ENCODE measurements at places on chromosomes 5 and 9.

- DNase-seq: no peak
Measured at GRCh38 chr5:66850354-66851075, 254.3 kb downstream of the MAST4 start.

DNA sequence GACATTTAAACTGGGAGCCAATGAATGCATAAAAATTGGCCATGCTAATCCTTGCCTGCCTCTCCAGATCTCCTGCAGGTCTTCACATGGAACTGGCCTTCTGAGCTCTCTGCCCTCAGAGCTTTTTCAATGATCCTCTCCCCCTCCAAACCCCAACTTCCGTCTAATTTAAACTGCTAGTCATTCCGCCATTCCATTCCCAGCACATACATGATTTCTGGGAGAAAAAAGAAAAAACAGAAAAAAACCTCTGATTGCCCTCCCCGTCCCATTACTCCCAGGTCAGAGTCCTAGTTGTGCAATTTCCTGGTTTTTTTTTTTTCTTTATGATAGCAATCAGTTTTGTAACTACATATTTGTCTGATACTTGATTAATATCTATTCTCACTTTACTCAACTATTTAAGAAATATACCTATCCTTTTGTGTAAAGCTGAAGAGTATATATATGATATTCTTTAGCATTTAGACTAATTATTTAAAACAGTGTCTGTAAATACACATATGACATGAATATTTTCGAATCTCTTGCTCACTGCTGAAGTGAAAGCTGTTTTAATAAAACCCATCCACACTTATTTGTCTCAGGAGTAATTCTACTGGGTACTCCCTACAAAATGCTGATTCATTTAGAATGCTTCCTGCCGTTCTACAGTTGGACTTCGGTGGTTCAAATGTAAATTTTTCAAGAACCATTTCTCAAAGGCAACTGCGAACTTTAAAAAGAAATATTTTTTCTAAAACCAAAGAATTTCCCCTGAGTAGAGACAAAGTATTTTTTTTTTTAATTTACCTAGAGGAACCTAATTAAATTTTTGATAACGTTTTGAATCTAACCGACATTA, 1.6 kb downstream of the HINT1 start:
- DNase-seq: no peak

DNA sequence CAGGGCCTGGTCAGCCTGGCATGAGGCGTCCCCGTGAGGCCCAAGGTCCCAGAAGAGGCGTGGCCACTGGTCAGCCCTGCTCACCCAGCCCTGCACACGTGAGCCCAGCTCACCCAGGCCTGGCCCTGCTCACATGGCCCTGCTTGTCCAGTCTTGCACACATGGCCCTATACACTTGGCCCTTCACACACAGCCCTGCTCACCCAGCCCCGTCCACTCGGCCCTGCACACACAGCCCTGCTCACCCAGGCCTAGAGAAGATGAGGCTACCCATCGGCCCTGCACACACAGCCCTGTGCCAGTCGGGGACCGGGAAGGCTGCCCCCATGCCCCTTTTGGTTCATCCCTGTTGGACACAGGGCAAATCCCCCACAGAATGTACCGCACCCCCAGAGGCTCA, 28.4 kb downstream of the ZDHHC11B start:
- peak; percentile 58 for DNase-seq

DNA sequence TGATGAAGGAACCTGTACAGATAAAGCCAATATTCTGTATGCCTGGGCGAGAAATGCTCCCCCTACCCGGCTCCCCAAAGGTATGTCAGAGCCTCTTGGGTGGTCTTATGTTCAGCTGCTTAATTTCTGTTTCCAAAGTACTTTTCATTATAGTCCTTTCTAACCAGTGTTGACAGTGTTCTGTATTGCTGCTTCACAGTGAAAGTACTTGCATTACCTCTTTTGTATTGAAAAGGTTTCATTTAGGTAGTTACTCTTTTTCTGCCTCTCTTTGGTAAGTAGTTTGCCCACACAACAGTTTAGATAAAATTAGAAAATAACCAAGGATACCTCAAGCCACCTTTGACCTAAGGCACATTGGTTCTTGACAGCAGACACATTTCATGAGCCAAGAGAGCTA, 169.9 kb downstream of the PAM start:
- DNase-seq: no peak

DNA sequence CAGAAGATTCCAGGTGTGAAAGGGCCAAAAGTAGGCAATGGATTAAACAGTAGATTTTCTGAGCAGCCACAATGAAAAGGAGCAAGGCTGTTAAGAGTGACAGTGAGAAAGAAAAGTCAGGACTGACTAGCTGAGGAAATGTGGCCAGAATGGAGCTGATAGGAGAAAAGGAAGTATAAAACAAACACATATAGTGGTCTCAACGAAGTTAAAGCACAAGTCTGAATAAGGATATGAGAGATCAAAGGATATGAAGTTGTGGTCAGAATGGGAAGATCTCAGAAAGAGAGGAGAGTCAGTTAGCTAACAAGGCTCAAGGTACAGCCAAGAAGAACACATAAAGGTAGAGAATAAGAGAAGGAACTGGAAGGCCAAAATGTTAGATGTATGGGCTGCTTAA, 39.9 kb downstream of the FNIP1 start:
- no peak for DNase-seq

DNA sequence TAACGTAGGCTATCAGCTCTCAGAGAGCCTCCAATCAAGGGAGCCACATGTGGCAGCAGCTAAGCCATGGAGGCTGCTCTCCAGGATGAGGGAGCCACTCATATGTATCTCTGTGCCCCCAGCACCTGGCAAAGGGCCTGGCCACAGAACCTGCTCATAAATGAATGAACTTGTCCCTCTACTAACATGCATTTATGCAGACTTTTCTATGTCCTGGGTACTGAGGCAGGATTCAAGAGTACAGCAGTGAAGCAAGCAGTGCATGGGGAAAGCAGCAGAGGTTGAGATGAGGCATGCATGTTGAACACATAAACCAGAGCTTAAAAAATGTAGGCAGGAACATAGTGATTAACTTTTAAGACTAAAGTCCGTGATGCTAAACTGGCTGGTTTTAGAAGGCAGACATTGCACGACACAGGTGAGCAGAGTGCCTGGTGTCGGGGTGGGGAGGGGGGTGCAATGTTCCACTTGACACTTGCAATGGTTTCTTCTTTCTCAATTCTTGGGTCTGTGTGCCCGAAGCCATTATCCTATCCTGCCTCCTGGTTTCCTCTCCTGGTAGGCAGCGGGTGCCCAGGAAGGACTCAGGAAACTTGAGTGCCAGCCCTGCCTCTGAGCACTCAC, 142.8 kb upstream of the ALDH1B1 start:
- no peak for DNase-seq

GRCh38 chr9:19231126-19231903, 822 bp downstream of the DENND4C start:
- DNase-seq: no peak

DNA sequence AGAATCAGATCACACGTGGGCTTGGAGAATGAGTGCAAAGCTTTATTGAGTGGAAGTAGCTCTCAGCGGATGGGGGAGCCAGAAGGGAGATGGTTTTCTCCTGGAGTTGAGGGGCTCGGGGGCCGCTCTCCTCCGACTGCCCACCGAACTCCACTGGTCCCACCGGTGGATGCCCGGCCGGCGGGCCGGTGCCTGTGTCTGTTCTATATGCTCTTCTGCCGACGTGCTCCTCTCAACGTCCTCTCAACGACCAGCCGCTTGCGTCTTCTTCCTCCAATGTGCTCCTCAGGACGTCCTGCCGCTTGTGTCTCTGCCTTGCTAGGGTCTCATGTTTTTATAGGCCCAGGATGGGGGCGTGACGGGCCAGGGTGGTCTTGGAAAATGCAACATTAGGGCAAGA, 161.9 kb downstream of the MUSK start:
- DNase-seq: no peak

- peak; percentile 84 for DNase-seq
Measured at GRCh38 chr9:128091144-128091543, 23.1 kb downstream of the SLC25A25 start.

GRCh38 chr9:104903609-104904008, 24.3 kb downstream of the ABCA1 start:
- DNase-seq: no peak

- no peak for DNase-seq
Measured at GRCh38 chr9:130422546-130422945, 22.2 kb upstream of the ASS1 start.

GRCh38 chr5:109161914-109162683, 247.7 kb downstream of the PJA2 start:
- DNase-seq: no peak

GRCh38 chr9:28127101-28127500, 553.8 kb upstream of the C9orf72 start:
- no peak for DNase-seq

DNA sequence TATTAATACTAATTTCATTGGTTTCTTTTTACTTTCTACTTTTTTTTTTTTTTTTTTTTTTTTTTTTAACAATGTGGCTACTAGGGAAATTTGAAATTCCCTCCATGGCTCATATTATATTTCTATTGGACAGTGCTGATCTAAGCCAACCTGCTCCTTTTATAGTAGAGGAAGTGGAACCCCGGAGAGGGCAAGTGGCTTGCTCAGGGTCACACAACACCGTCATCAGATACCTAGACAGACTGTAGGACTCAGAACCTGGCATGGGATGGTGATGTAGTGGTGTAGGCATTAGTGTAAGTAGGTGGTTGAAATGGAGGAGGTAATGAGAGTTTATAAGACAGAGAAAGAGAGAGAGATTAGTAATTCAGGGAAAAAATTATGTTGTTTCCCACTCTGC, 10.8 kb downstream of the ZNF618 start:
- DNase-seq: no peak

DNA sequence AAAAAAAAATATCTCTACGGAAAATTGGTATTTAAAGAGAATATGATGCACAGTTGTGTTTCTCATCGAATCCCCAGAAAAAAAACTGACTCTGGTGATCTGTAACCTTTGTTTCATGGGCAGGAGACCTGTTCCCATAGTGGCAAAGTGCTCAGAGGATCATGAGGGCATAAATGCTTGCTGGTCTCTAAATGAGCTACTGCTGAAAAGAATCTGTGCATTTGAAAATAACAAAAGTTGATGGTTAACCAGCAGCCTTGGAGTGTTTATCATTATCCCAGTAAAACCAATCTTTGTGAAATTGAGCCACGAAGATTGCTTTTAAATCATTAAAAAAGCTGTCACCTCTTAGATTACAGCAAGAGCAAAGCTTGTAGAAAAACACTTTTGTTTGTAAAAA, 775.4 kb downstream of the MTRR start:
- DNase-seq: no peak

DNA sequence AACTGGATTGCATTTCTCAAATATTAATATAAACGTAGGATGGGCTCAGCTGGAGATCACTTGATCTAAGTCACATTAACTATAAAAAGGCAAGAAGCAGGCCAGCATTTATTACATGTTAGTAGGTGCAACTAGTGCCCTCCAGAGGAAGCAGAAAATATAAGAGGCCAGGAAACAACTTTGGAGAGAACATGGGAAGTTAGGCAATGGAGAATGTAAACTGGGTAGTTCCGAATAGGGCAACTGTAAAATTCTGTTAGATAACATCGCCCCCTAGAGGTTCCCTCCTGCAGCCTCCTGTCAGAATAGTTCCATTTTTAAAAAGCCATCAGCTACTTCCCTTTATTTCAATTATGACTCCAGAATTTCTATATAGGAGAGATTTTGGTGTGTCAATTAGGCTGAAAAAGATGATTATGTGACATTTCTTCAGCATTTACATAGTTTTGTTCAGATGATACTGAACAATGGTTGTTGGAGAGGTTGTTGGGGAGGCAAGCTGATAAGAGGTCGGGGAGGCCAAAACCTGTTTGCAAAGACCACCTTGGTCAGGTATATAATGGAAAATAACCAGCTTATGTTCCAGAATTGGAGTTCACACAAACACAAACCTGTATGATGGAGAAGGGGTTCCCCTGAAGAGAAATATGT, 22.4 kb downstream of the CCL28 start:
- DNase-seq: no peak

DNA sequence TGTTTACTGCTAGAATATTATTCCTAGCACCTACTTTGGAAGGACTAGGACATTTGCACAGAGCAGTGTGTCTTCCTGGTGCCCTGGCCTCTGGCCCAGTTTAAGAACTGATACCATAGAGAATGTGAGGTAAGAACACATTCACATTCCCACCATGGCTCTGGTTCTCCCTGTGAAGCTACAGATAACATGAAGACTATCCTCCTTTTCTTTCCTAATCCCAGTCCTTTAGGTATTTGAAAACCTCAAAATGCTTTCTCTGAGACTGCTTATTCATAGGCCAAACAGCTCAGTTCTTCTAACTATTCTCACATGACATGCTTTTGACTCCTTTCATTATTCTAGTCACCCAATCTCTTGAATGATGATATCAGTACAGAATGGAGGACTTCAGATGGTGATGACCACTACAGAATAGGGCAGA, 11.9 kb downstream of the FAM219A start:
- DNase-seq: no peak

GRCh38 chr5:128877476-128877875, 87.8 kb upstream of the SLC27A6 start:
- no peak for DNase-seq

GRCh38 chr9:5062631-5063030, 77.6 kb downstream of the JAK2 start:
- DNase-seq: no peak

DNA sequence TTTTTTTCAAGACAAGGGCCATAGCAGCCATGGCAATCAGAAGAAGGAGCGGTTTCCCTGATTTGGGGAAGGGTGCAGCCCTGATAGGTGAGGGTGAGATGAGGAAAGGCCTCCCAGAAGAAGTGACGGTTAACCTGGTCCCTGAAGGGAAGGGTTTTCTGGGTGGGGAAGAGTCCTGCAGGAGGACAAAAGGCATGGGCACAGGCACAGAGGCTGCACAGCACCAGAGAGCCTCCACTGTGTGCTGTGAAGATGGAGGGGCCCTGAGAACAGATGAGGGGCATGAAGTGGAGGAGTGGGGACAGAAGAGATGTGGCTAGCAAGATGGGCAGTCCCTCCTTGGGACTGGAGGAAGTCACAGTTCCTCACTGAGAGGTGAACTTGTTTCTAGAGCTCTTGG, 46.3 kb upstream of the CXCL14 start:
- no peak for DNase-seq

DNA sequence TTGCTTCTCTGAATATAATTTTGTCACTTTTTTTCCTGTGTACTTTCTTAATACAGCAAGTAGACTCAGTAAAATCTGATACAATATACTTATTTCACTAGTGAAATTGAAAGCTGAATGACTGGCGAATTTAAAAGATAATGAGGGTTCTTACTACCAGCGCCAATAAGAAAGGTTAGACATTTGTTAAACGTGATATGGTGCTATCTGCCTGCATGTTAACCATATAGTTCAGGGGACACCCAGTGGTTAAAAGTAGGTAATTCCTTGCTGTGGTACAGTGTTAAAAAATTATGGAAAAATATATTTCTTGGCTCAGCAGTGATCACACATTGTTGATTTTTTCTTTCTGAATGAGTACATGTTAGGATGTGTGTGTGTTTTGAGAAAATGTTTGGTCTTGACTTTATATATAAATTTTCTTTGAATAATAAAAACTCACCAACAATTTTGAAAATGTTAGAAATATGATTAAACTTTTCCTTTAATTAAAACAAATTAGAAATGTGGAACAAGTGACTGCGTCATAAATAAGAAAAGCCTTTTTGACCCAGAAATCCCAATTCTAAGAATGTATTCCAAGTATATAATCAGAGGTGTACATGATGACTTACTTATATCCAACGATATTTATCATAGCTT, 25.8 kb downstream of the CAST start:
- DNase-seq: no peak

GRCh38 chr5:112203229-112203628, 215.8 kb downstream of the EPB41L4A start:
- DNase-seq: no peak

All from sciatic nerve (tissue), 2 donors.